ENCODE measurements at places on chromosomes 12 and 14.

DNA sequence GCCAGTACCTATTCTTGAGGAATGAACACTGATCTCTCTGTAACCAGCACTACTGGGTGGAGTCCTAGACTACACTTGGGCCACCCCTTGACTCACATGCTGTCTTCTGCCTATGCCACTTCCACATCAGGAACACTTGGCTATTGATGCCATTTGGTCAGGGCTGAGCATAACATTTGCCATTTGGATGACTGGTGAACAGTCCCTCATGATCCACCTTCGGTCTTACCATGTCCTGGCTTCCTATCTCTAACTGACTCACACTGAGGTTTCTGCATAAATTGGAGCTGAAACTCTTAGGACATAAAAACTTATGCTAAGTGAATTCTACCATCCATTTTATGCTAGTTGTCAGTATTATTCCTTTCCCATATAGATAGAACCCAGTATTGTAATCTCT, 91.7 kb upstream of the PELI2 start:
- no peak for DNase-seq

DNA sequence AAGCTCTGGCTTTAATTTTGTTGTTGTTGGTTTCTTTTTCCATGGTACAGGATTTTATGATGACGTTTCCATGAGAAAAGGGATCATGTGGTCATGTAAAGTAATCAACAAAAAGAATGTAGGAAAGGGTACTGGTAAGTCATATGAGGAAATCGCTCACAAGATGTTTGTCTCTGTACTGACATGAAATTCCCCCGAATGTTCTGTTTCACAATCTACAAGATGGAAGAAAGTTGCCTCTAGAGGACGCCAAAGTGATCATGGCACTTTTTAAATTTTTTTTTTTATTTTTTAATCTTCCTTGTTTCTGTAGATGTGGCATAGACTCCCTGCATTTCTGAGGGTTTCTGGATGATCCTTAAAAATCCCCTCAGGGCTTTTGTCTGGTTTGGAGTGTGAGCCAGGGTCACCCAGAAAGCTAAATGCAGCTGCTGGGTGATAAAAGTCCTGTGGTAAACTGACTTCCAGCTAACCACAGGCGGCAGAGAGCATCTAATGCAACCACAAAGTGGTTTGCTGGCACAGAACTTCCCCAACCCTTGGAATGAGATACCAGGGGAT, 393.5 kb downstream of the CCDC91 start:
- no peak for DNase-seq

DNA sequence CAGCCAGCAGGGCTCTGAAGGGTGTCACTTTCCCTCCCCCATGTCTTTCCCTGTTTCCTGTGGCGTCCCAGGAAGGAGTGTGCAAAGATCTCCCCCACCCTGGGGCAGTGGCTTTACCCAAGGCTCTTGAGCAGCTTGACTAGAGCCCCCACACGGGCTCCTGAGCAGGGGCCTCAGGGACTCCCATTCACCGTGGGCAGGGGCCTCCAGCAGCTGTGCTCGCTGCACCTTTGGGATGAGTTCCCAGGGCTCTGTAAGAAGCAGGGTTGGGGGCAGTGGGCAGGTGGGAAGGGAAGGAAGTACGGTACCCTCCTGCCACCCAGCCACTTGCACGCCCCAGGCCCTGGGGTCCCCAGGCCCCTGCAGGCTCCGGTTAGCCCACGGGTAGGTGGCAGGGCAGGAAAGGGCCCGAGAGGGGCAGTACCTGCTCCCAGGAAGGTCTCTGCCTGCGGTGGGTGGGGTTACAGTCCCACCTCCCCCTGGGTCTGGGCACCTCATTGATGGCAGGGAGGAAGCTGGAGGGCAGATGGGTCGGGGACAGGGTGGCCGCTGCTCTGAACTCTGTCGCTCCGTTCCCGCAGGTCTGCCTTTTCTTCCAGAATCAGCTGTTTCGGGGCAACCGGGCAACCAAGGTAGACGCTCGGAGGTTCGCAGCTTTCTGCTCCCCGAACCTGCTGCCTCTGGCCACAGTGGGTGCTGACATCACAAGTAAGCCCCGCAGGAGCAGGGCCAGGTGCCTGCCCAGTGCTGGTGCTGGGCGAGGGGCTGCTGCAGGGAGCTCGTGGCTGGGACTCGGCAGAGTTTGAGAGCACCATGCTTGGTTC, 13.0 kb downstream of the ASPG start:
- DNase-seq, result no peak

DNA sequence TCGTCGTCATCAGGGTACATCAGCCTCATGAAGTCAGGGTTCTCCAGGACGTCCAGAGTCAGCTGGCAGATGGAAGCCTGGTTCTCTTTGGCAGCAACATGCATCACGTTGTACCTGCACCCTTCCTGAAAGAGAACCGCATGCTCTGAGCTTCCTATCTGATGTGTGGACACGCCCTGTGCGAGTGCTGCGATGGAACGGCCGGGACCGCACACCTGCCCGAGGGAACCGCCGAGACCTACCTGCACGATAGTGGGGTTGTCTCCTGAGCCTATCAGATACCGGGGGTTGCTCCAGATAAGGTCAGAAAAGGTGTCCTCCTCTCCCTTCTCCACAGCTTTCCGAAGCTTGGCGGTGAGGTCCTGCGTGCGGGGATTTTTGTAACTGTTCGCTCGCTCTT, 13.7 kb downstream of the ANKLE2 start:
- DNase-seq, result no peak

GRCh38 chr14:104803280-104803911, 2.5 kb downstream of the ZBTB42 start:
- no peak for DNase-seq

Measured in activated CD8-positive, alpha-beta memory T cell treated with anti-CD3 and anti-CD28 coated beads for 4 hours (primary cell).